ENCODE measurements at places on chromosomes 6 and 20.

DNA sequence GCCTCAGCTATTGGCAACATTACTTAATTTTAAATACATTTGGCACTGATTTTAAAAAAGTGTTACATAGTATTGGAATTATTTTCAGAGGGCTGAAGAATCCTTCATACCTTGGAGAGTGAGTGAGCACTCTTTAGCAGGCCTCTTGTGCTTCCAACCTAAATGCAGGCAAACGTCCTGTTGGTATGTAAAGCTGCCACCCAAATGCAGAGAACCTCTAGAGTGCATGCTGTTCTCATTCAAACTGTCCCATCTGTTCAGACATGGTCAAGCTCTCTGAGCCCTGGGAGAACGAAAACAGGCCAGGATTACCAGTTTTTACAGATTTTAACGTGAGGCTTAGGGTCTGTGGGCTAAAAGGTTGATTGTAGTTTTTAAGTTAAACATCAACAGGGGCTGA lies 378.0 kb upstream of the FLRT3 start:
- no peak for DNase-seq

- DNase-seq = no peak
Measured at GRCh38 chr6:136579800-136580199, 29.6 kb upstream of the MAP7 start.

GRCh38 chr6:28977341-28978132 lies 27.6 kb downstream of the ZNF311 start:
- DNase-seq = peak; percentile 87

DNA sequence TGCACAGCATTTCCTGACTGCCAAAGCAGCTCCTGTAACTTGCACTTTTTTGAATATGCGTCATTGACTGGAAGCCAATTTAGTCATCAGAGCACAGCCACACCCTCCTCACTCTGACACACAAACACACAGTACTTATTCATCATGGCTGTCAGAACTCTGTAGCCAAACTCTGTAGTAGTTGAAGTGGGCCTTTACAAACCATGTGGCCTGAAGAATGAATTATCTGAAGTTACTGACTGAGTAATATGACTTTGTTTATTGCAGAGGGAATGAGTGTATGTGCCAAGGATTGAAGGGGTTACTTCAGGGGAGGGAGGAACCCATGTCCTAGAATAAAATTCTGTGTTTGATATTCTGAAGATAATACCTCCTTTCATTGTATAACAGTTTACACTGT lies 102.7 kb downstream of the FIG4 start:
- no peak for DNase-seq

- DNase-seq = no peak
Measured at GRCh38 chr6:44512868-44513741, 125.6 kb downstream of the CDC5L start.

DNA sequence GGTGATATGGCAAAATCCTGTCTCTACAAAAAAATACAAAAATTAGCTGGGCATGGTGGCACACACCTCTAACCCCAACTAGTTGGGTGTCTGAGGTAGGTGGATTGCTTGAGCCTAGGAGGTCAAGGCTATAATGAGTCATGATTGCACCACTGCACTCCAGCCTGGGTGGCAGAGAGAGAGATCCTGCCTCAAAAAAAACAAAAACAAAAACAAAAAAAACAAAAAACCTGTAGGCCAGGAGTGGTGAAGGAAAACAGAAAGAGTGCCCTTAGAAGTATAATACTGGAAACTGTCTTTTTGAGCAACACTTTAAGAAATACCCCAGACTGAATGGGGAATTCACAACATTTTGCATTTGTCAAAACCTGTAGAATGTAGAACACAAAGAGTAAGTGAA lies 85.3 kb downstream of the JARID2 start:
- DNase-seq = no peak

- no peak for DNase-seq
Measured at GRCh38 chr20:33664085-33664761, 2.1 kb downstream of the C20orf144 start.

GRCh38 chr6:95175927-95176675 lies 401.2 kb upstream of the MANEA start:
- DNase-seq = no peak

DNA sequence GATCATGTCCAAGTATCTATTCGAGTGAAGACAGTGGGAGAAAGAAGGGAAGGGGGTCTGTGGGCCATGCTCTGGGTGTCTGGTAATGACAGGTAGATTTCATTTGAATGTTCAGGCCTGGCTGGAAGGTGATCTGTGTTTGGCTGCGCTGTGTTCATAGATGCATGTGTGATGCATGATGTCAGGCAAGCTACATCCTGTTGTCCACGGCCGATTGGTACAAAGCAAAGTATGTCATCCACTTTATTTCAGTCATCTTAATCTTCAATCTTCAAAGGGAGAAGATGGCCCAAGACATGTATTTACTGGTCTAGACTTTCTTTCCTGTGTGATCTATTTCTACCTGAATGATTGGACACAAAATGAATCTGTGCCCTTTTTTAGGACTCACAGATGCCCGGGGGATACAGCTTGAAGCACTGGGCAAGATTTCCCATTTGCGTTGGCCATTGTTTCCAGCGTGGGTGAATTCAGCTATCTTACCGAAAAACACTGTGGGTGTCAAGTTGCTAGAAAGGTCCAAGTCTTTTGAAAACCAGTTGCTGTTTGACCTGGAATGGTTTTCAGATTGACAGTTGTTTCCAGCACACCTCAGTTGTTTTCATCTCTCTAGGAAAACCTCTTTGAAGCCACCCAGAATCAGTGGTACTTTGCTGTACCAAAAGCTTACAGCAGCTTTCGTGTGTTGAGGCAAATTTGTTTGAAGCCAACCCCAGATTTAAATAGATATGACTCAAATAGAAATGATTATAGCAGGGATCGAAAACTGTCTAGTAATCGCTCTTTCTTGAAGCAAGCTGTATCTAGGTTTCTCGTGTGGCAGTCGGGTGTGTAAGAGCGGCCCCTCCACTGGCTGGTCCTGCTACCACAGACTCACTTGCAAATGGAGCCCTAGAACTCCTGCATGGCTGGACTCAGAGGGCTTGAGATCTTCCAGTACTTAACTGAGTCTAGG lies 27.2 kb downstream of the DUSP22 start:
- DNase-seq = no peak

GRCh38 chr20:11766961-11767360 lies 150.7 kb upstream of the BTBD3 start:
- no peak for DNase-seq

GRCh38 chr6:37654727-37655500 lies 42.8 kb downstream of the MDGA1 start:
- DNase-seq = no peak

DNA sequence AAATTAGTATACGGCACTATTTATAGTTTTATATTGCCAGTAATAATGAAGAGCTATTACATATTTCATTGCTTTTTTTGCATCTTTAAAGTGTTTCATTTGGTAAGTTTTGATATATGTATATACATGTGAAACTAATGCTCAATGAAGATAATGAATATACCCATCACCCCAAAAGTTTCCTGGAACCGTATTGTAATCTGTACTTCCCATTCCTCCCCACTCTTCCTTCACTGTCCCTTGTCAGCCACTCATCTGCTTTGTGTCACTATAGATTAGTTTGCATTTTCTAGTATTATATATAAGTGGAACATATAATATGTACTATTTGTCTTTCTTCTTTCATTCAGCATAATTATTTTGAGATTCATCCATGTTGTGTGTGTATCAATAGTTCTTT lies 10.3 kb upstream of the TBC1D32 start:
- no peak for DNase-seq

DNA sequence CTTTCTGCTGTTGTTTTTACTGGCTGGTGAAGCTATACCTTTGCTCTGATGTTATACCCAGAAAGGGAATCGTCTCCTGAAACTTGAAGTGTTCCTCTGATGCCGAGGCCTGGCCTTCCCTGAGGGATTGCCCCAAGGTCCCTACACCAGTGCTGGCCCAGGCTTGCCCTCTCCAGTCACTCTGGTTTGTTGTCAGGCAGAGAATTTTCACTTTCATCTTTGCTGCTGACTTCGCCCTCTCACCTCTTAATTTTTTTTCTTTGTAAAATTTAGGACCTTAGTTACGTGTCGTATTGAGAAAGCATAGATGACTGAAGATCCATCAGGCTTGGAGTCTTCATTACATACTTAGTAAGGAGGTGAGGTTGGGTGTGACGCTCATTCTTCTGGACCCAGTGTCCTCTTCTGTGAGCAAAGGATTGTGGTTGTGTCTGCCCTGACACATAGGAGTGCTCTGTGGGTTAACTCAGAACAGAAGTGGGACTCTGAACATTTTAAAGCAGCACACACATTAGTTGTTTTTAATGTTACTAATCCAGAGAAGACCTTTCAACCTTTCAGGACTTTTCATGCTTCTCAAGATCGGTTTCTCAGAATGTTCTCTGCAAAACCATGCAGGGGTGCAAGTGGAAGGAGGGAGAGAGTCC lies 45.4 kb downstream of the TULP4 start:
- DNase-seq = no peak

- DNase-seq = no peak
Measured at GRCh38 chr6:73738367-73739028, 42.5 kb downstream of the CD109 start.

DNA sequence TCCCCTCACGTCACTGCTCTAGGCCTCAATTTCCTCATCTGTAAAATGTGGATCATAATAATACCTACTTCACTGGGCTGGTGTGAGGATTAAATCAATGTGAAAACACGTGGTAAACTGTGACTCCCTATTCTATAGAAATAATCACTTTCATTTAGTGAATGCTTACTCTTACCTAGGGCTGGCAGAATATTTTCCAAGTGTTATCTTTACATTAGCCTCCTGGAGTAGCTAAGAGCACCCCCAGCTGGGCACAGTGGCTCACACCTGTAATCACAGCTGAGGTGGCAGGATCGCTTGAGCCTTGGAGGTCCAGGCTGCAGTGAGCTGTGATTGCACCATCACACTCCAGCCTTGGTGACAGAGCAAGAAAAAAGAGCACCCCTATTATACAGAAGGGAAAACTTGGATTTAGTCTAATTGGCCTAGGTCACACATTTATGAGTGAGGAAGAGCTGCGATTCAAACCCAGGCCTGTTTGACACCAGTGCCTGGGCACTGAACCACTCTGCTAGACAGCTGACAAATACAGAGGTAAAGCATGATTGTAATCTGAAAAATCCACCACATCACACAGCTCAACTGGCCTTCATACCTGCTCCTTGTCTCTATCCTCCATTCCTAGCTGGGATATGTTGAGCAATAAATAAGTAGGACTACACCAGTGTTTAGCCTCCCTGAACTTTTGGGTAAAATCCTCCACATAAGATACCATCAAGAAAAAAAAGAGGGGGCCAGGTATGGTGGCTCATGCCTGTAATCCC lies 1.4 kb upstream of the SNTA1 start:
- DNase-seq = no peak

GRCh38 chr20:64063389-64064144 lies 569 bp downstream of the TCEA2 start:
- no peak for DNase-seq

DNA sequence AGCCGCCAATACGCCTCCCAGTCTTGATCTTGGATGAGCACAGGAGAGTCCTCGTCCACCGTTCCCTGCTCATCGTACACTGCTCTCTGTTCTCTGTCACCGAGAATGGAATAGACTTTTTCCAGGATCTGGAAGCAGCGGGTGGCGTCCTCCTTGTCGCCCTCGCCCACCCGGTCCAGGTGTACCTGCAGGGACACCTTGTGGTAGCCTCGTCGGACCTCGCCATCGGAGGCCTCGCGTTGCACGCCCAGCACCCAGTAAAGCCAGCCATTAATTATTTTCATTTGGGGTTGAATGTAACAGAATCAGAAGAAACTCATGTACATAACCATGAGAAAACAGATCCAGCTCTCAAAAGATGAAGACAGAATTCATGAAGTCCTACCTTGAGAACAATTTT lies 59.9 kb downstream of the JAG1 start:
- DNase-seq = no peak

GRCh38 chr6:390914-391558 lies 516 bp upstream of the IRF4 start:
- DNase-seq = no peak

- no peak for DNase-seq
Measured at GRCh38 chr6:24148154-24148570, 22.1 kb downstream of the NRSN1 start.

GRCh38 chr6:39301606-39302005 lies 12.6 kb downstream of the KCNK17 start:
- DNase-seq = peak; percentile 25

DNA sequence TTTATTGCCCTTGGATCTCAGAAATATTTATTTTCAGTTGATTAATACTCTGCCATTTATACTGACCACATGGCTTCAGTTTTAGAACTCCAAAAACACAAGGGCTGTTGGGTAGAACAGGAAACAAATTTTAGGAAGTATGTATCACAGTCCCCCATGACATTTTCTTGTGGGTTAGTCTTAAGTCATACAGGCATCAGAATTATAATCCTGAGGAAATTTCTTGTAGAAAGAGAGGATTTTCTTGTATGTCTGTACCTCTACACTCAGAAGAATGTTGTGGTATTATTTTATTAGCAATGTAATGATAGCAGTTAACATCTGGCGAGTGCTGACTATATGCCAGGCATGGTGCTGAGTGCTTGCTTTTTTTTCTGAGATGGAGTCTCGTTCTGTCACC lies 302.9 kb downstream of the CLIC5 start:
- no peak for DNase-seq

- no peak for DNase-seq
Measured at GRCh38 chr6:29745855-29746449, 22.7 kb downstream of the HLA-F start.

GRCh38 chr20:46899621-46900020 lies 5.0 kb downstream of the EYA2 start:
- no peak for DNase-seq
